ENCODE measurements at places on chromosomes 11 and 22. TPM values are rescaled to one million over a fixed set of nuclear protein-coding genes. Genes with fewer than 3 reads are reported as not detected.

POU2F3 gene
- total RNA-seq, result 0.45 TPM

IGLL1 gene
- total RNA-seq, result not detected

NPAS4 gene
- not detected for total RNA-seq

CTSW gene
- not detected for total RNA-seq

TPBGL gene
- total RNA-seq, result 0.14 TPM

PHOX2A gene
- 0.31 TPM for total RNA-seq

RASSF10 gene
- 29.1 TPM for total RNA-seq

GRCh38 chr22:24503137-24503842 is 8.2 kb downstream of the UPB1 start:
- H3K27me3 ChIP-seq, result peaks cover 30% of the 10 kb centered on the region
- DNase-seq, result peak; percentile 90
- H3K36me3 ChIP-seq, result no peaks in the 10 kb centered on the region
- H3K4me1 ChIP-seq, result peaks cover 33% of the 10 kb centered on the region
- H3K4me3 ChIP-seq, result no peak overlapping the region
- H3K27ac ChIP-seq, result no peak overlapping the region

- H3K27me3 ChIP-seq, result no peaks in the 10 kb centered on the region
- H3K36me3 ChIP-seq, result peaks cover 4% of the 10 kb centered on the region
- no peak for DNase-seq
Measured at GRCh38 chr11:32913445-32913844, 20.8 kb downstream of the QSER1 start.

- no peak overlapping the region for H3K4me3 ChIP-seq
- H3K27ac ChIP-seq, result no peak overlapping the region
- no peaks in the 10 kb centered on the region for H3K27me3 ChIP-seq
- H3K36me3 ChIP-seq, result no peaks in the 10 kb centered on the region
Measured at GRCh38 chr11:101341578-101341977, 212.0 kb upstream of the PGR start.

DNA sequence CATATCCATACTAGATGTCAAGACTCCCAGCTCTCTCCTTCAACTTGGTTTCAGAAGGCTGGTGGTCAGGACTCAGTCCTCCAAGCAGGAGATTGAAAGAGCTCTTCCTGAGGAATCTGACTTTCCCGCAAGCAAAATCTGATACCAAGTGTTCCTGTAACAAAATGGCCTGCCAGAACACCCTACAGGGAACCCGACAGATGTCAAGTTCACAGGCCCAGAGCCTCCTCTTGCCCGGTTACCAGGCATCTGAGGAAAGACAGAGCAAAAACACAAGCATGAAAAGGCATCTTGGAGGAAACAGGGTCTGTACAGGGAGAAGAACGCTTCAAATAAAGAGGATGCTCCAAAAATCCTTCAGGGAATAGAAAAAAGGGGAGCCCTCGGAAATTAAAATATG is 8.7 kb upstream of the KCNJ5 start:
- DNase-seq, result no peak
- H3K27me3 ChIP-seq, result peaks cover 9% of the 10 kb centered on the region
- no peak overlapping the region for H3K4me3 ChIP-seq
- no peak overlapping the region for H3K27ac ChIP-seq
- no peaks in the 10 kb centered on the region for H3K36me3 ChIP-seq

GRCh38 chr11:32172041-32172847 is 81.4 kb downstream of the RCN1 start:
- DNase-seq, result no peak
- no peaks in the 10 kb centered on the region for H3K36me3 ChIP-seq
- no peak overlapping the region for H3K4me3 ChIP-seq
- H3K27ac ChIP-seq, result no peak overlapping the region
- H3K27me3 ChIP-seq, result no peaks in the 10 kb centered on the region
- H3K4me1 ChIP-seq, result no peaks in the 10 kb centered on the region

DNA sequence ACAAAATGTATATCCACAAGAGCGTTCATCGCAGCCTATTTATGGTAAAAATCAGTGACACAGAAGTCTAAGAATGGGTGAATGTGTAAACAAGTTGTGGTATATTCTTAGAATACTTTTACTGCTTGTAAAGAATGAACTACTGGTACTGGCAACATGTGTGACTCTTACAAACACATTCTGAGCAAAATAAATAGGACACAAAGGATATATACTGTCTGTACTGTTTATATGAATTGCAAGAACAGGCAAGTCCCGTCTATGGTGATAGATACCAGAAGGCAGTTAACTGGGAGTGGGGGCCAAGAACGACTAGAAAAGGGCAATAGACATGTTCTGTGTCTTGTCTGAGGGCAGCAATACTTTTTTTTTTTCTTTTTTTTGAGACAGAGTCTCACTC is 112.6 kb downstream of the TBC1D22A start:
- no peak overlapping the region for H3K4me3 ChIP-seq
- H3K36me3 ChIP-seq, result peaks cover 29% of the 10 kb centered on the region
- H3K27ac ChIP-seq, result no peak overlapping the region
- no peaks in the 10 kb centered on the region for H3K4me1 ChIP-seq
- DNase-seq, result no peak

DNA sequence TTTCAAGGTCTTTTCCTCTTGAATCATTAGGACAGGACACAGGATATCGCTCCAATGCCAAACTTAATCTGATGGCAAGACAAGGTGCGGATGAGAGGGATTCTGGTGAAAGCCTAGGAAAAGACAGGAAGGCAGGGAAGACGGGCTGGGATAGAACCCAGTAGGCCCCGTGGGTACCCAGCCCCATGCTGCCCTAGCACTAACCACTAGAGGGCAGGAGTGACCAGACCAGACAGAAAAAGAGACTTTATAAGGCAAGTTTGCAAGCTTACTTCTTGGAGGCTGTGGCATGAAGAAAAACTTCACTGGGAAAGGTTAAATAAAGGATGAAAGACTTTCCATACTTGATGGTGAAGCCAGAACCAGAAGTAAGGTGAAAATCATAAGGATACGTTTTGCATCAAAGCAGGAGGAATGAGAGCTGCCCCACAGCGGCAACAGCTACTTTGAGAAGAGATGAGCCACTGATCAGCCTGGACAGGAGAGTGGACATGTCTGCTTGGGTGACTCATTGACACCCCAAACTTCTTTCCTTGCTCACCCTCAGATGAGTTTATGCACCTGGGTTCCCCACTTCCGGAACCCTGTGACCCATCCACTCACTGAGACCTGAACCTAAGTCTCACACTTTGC is 39.8 kb downstream of the SYN3 start:
- H3K27me3 ChIP-seq, result no peaks in the 10 kb centered on the region
- H3K27ac ChIP-seq, result no peak overlapping the region
- no peaks in the 10 kb centered on the region for H3K4me1 ChIP-seq
- peak; percentile 95 for DNase-seq
- no peak overlapping the region for H3K4me3 ChIP-seq

DNA sequence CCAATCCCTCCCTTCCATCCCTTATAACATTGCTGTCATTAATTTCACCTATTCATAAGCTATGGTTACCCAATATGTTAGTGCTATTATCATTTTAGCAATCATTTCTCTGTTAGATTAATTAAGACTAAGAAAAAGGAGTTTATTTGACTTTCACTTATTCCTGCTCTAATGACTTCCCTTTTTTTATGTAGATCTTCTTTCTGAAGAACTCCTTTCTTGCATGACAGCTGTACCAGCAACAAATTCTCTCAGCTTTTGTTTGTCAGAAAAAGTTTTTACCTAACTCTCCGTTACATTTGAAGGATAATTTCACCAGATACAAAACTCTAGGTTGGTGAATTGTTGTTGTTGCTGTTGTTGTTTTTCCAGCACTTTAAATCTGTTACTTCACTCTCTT is 28.6 kb upstream of the OR8B8 start:
- no peak overlapping the region for H3K27ac ChIP-seq
- H3K36me3 ChIP-seq, result no peaks in the 10 kb centered on the region
- no peaks in the 10 kb centered on the region for H3K4me1 ChIP-seq
- peaks cover 3% of the 10 kb centered on the region for H3K27me3 ChIP-seq
- no peak for DNase-seq
- no peak overlapping the region for H3K4me3 ChIP-seq

DNA sequence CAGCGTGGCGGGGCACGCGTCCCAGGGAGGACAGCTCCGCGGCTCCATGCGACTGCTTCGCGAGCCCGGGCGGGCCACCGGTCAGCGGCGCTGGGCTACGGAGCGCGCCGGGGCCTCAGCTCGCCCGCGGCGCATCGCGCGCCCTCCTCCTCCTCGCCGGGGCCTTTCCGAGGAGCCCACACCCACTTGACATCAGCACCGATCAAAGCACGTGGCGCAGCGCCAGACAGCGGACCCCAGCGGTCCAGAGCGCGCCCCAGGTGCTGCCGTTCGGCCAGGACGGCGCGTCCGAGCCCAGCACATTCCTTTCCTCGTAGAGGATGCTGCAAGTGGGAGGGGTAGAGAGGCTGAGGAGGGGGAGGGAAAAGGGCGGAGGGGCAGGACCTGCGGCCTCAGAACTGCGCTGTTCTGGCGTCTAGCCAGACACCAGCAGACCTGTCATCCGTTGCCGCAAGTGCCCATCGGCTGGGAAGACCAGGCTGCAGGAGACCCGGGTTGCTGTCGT is 88.6 kb downstream of the PLEKHA7 start:
- H3K4me3 ChIP-seq, result peak overlapping the region; percentile 82
- peaks cover 23% of the 10 kb centered on the region for H3K4me1 ChIP-seq
- H3K27ac ChIP-seq, result no peak overlapping the region
- peaks cover 24% of the 10 kb centered on the region for H3K27me3 ChIP-seq
- no peaks in the 10 kb centered on the region for H3K36me3 ChIP-seq

- H3K27me3 ChIP-seq, result no peaks in the 10 kb centered on the region
- no peak for DNase-seq
- H3K27ac ChIP-seq, result no peak overlapping the region
- H3K4me3 ChIP-seq, result no peak overlapping the region
- peaks cover 4% of the 10 kb centered on the region for H3K36me3 ChIP-seq
Measured at GRCh38 chr11:27355575-27356104, 7.4 kb downstream of the CCDC34 start.

GRCh38 chr11:12769834-12770345 is 95.7 kb downstream of the TEAD1 start:
- peaks cover 82% of the 10 kb centered on the region for H3K36me3 ChIP-seq
- no peak overlapping the region for H3K27ac ChIP-seq
- H3K27me3 ChIP-seq, result no peaks in the 10 kb centered on the region
- DNase-seq, result no peak

DNA sequence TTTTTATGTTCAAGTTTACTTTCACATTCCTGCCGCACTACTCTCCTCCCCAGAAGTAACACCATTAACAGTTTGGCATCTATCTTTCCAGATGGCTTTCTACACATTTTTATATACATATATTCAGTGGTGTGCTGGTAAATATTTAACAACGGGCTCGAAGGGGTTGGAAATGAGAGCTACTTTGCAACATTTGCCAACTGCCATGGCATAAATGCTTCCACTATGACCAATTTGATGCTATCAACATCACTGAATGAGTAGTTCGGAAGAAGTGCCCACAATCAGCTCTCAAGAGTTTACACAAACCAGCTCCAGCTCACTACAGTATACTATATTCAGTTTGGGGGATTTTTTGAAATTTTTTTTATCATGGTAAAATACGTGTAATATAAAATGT is 55.2 kb downstream of the RELT start:
- H3K27me3 ChIP-seq, result no peaks in the 10 kb centered on the region
- no peaks in the 10 kb centered on the region for H3K4me1 ChIP-seq
- H3K36me3 ChIP-seq, result peaks cover 7% of the 10 kb centered on the region
- DNase-seq, result no peak

DNA sequence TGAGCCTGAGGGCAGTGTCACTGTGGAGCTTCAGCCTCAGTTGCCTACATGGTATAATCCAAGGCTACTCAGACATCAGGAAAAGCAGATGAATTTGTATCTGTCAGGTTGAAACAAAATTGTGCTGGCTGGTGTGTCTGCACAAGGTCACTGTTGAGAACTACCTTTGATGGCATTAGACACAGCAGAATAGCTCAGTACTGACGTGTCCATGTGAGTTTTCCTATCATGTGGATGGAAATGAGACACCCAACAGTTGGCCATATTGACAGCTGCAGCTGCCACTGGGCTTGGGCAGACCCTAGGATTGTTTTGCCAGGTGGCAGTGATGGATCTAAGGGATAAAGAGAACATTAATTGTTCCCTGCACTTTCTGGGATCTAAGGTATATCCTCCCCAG is 15.8 kb downstream of the CCDC134 start:
- H3K27ac ChIP-seq, result no peak overlapping the region
- no peaks in the 10 kb centered on the region for H3K27me3 ChIP-seq
- DNase-seq, result no peak
- H3K4me1 ChIP-seq, result no peaks in the 10 kb centered on the region
- peaks cover 19% of the 10 kb centered on the region for H3K36me3 ChIP-seq
- no peak overlapping the region for H3K4me3 ChIP-seq

GRCh38 chr11:73950869-73951710 is at the start of gene DNAJB13:
DNAJB13 (plus strand) TSS chr11:73951026; CDS start chr11:73951070, 44 bp downstream.
- H3K27me3 ChIP-seq, result no peaks in the 10 kb centered on the region
- H3K27ac ChIP-seq, result no peak within 1 kb of the TSS
- H3K4me3 ChIP-seq, result no peak within 1 kb of the TSS

- H3K36me3 ChIP-seq, result no peaks in the 10 kb centered on the region
- no peak overlapping the region for H3K27ac ChIP-seq
- no peaks in the 10 kb centered on the region for H3K4me1 ChIP-seq
- DNase-seq, result no peak
Measured at GRCh38 chr11:44595964-44596381, 30.5 kb downstream of the CD82 start.

GRCh38 chr11:119668676-119669075 is 60.3 kb downstream of the NECTIN1 start:
- H3K27me3 ChIP-seq, result no peaks in the 10 kb centered on the region
- H3K4me1 ChIP-seq, result peaks cover 5% of the 10 kb centered on the region
- H3K27ac ChIP-seq, result no peak overlapping the region
- DNase-seq, result no peak
- H3K36me3 ChIP-seq, result no peaks in the 10 kb centered on the region
- no peak overlapping the region for H3K4me3 ChIP-seq

- H3K36me3 ChIP-seq, result no peaks in the 10 kb centered on the region
- peaks cover 87% of the 10 kb centered on the region for H3K27me3 ChIP-seq
- DNase-seq, result no peak
Measured at GRCh38 chr11:116055064-116055463, 550.8 kb upstream of the CADM1 start.

DNA sequence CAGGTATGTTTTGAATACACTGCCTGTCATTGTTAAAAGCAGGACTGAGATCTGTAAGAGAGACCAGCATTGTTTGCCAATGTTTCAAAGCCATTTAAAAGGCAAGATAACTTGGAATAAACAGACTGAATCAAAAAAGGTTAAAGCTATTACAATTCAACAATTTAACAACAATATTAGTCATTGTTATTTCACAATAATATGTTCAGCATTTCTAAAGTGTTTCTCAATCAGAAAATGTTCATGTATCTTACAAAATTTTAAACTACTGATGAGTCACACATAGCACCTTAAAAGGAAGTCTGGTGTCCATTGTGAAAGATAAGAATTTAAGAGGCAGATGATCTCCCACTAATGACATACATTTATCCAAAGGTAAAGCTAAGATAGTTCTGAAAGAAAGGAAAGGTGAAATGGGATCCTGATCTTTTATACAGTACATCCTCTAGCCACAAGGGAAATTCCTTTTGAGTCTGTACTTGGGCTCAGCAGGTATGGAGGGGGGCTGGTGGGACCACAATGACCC is 79.7 kb downstream of the MAML2 start:
- no peak overlapping the region for H3K4me3 ChIP-seq
- peaks cover 7% of the 10 kb centered on the region for H3K4me1 ChIP-seq
- no peaks in the 10 kb centered on the region for H3K27me3 ChIP-seq
- no peak for DNase-seq

All from endodermal cell (in vitro differentiated cells).